ENCODE measurements at places on chromosomes 6 and 20. TPM values are rescaled to one million over a fixed set of nuclear protein-coding genes. Genes with fewer than 3 reads are reported as not detected.
A peak's percentile ranks its signal among the peaks of the same experiment; 100 is the strongest.

Gene METTL24
- total RNA-seq, result 0.55 TPM

- H3K27me3 ChIP-seq, result no peaks in the 10 kb centered on the region
- peaks cover 32% of the 10 kb centered on the region for H3K36me3 ChIP-seq
- peak overlapping the region; percentile 66 for H3K4me3 ChIP-seq
- peaks cover 64% of the 10 kb centered on the region for H3K4me1 ChIP-seq
- DNase-seq, result peak; percentile 65
- peak overlapping the region; percentile 95 for H3K27ac ChIP-seq
Measured at GRCh38 chr6:111804627-111805235, 68.5 kb downstream of the FYN start.

DNA sequence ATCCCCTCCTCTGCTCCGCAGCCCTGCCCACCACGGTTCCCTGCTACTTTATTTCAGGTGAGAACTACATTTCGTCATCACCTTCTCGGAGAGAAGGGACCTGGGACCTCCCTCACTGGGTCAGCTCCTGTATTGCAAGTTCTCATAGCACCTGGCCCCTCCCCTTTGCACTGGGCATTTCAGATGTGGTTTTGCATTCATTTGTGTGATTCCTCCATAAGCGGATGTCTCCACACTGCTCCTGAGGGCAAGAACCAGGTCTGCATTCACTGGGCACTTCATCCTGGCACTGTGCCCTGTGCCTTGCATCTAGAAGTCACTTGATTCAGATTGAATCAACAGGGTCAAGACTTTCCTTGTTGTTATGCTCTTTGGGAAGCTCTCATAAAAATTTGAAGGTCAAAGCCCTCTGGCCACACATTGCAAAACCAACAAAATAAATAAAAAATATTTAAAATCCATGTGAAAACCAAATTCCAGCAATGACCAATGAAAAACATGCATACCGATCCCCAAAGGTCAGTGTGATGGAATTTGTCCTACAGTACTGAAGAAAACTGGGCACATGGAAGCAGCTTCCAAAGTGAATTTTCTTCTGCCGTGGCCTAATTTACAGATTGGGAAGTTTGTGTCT lies 89.1 kb upstream of the F13A1 start:
- no peak overlapping the region for H3K27ac ChIP-seq
- no peaks in the 10 kb centered on the region for H3K4me1 ChIP-seq
- no peak overlapping the region for H3K4me3 ChIP-seq
- no peaks in the 10 kb centered on the region for H3K36me3 ChIP-seq

DNA sequence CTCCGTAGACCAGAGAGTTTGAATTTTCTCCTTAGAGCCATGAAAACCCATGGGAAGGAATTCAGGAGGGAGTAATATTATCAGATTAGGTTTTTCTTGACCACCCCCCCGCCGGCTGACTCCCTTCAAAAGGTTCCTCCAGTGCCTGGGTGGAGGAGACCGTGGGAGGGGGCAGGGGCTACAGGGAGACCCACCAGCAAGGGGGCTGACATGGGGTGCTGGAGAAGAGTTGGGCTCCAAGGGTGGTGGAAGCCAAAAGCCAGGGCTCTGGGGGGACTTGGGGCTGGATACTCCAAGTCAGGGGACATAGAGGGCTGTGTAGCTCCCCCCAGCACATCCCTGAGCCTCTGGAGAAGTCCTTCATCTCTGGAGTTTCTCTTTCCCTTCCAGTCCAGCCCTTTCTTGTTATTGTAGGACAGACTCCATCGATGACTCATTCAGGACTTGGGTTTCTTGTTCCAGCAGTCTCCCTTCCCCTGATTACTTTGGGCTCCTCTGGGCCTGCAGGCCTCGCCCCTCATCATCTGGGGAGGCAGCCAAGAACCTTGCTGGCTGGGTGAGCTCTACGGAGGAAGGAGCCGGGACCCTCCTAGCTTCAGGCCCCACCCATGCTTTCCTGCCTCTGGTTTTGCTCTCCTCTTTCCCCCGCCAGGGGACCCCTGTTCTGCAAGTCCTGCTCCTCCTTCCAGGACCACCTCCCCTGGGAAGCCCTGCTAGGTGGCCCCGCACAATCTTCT lies 10.5 kb upstream of the KIAA1755 start:
- no peak overlapping the region for H3K27ac ChIP-seq
- peaks cover 18% of the 10 kb centered on the region for H3K27me3 ChIP-seq
- no peak overlapping the region for H3K4me3 ChIP-seq
- H3K36me3 ChIP-seq, result no peaks in the 10 kb centered on the region

DNA sequence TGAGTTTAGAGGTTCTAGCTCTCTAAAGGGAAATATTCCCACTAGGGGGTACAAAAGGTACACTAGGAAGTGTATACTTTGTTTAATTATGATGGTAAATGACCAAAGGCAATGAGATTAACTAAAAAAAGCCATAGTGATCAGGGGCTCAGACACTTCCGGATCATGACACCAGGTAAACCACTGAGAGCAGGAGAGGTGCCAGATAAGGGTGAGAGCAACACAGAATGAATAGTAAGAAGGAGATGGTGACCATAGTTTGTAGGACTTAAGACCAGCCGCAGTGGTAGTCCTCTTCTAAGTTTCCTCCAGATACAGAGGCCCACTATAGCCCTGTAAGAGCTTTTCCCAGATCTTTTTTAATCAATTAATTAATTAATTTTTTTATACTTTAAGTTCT lies 40.8 kb downstream of the OR2J2 start:
- DNase-seq, result no peak
- peaks cover 10% of the 10 kb centered on the region for H3K27me3 ChIP-seq
- H3K4me1 ChIP-seq, result no peaks in the 10 kb centered on the region
- no peak overlapping the region for H3K27ac ChIP-seq
- H3K4me3 ChIP-seq, result no peak overlapping the region
- no peaks in the 10 kb centered on the region for H3K36me3 ChIP-seq

DNA sequence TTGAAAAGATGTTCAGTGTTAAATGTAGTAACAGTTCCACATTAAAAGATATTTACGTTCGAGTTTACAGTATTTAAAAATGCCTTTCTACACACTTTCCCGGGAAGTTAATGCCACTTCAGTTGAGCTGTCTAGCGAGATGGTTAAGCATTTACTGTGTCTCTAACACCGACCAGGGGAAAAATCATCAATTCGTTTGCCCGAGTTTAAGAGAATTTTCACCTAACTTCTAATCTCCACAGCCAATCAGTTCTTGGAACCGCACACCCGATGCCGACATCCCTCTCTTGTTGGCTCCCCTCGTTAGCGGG lies 58.2 kb downstream of the FAM217A start:
- H3K36me3 ChIP-seq, result peaks cover 10% of the 10 kb centered on the region
- no peak for DNase-seq

Gene ARMC12
- 0.97 TPM for total RNA-seq

DNA sequence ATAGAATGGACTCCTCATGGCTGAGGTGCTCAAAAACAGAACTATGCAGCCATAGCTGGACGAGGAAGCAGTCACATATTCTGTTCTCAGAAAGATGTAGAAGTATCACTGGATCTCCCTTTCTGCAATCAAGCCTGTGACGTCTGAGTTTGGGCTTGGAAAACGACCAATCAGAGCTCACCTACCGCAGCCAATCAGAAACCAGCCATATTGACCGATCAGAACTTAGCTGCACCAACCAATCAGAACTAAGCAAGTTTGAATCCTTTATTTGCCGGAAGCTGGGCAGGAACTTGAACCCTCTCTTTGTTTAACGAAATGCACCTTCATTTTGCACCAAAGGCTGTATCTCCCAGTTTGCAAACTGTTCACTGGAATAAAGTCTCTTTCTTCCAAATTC lies 21.8 kb upstream of the RAB23 start:
- no peak for DNase-seq
- no peak overlapping the region for H3K27ac ChIP-seq
- H3K36me3 ChIP-seq, result no peaks in the 10 kb centered on the region
- no peaks in the 10 kb centered on the region for H3K4me1 ChIP-seq

DNA sequence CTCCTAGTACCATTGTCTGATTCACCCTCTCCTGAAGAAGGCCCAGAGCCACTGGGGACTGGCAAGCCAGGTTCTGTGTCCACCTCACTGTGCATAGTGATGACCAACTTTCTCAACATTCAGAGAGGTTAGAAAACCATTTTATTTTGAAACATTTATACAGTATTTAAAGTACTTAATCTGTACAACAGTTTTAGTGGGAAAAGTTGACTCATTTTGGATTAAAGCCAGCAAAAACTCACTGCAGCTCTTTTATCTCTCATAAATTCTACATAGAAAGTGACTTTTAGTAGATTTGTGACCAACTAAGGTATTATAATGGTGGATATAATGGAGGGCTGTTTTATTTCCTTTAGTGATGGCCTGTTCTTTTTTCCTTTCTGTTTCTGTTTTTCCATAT lies 9.7 kb downstream of the TULP4 start:
- no peak overlapping the region for H3K4me3 ChIP-seq
- H3K4me1 ChIP-seq, result peaks cover 28% of the 10 kb centered on the region
- H3K27me3 ChIP-seq, result no peaks in the 10 kb centered on the region
- no peak for DNase-seq
- H3K36me3 ChIP-seq, result peaks cover 24% of the 10 kb centered on the region

GRCh38 chr6:43436577-43437282 lies 9.4 kb downstream of the ABCC10 start:
- no peak overlapping the region for H3K4me3 ChIP-seq
- H3K4me1 ChIP-seq, result no peaks in the 10 kb centered on the region
- no peaks in the 10 kb centered on the region for H3K27me3 ChIP-seq
- DNase-seq, result no peak
- H3K27ac ChIP-seq, result no peak overlapping the region
- H3K36me3 ChIP-seq, result peaks cover 3% of the 10 kb centered on the region

DNA sequence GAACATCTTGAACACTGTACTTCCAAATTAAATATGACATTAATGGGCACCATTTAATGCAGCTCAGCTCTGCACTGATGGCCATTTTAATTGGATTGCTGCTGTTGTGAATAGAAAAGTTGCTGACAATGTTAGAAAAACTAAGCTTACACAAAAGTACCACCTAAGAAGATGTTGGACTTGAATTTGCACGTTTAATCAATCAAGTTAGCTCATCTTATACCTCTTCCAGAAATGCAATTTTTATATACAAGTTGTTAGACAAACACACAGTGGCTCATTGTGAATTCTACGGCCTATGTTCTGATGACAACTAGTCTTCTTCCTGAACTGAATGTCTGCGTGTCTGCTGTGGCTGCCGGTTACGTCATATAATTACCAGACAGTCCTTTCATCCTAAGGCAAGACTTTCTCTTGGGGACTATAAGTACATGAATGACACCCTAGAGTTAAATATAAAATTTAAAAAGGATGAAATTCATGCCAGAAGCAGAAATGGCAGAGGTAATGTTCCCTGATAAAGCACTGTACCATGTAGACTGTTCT lies 330.2 kb downstream of the EPM2A start:
- no peak overlapping the region for H3K27ac ChIP-seq
- no peaks in the 10 kb centered on the region for H3K27me3 ChIP-seq
- H3K4me3 ChIP-seq, result no peak overlapping the region
- H3K4me1 ChIP-seq, result no peaks in the 10 kb centered on the region

DNA sequence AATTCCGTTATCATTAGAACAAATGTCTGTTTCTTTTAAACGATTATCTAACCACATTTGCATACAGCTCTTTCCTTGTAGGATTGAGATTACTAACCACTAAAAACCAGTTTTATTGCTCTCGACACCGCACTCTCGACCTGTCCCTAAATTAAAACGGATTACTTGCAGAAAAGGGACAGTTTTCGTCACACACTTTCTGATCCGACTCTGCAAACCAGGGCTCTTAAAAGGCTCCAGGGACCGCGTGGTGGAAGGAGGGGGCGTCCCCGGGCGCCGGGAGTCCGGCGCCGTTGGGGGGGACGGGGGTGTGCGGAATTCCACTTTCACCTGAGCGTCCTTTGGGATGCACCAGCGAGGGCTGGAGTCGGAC lies 731 bp downstream of the MAK start:
- peaks cover 2% of the 10 kb centered on the region for H3K36me3 ChIP-seq
- peak; percentile 35 for DNase-seq
- no peak overlapping the region for H3K27ac ChIP-seq
- peaks cover 19% of the 10 kb centered on the region for H3K4me1 ChIP-seq
- peak overlapping the region; percentile 72 for H3K4me3 ChIP-seq
- peaks cover 51% of the 10 kb centered on the region for H3K27me3 ChIP-seq

Gene OPRL1
- 2.6 TPM for total RNA-seq

GRCh38 chr6:153214436-153214835 lies 83.4 kb upstream of the RGS17 start:
- DNase-seq, result no peak
- no peak overlapping the region for H3K4me3 ChIP-seq

GRCh38 chr6:162019349-162019748 lies 708.2 kb downstream of the PRKN start:
- H3K36me3 ChIP-seq, result peaks cover 1% of the 10 kb centered on the region
- no peak for DNase-seq

Gene GTSF1L
- total RNA-seq, result not detected

DNA sequence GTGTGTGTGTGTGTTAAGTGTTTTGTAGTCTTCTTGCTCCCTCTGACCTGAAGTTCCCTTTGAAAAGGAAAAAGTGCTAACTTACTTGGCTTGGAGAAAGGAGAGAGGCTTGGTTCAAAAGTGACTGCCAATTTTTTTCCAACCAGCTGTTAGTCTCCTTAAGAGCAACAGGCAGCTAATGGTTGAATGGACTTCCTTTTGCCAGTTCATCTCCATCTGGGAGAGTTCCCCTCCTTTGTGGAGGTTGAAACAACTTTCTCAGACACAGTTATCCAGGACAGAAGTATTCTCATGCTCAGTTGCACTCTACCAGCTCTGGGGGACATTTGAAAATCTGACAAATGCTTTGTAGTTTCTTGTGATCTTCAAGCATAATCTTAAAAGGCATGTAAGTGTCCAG lies 4.5 kb downstream of the RIPOR2 start:
- no peak for DNase-seq
- H3K27me3 ChIP-seq, result no peaks in the 10 kb centered on the region
- H3K36me3 ChIP-seq, result peaks cover 38% of the 10 kb centered on the region
- H3K4me1 ChIP-seq, result peaks cover 66% of the 10 kb centered on the region

DNA sequence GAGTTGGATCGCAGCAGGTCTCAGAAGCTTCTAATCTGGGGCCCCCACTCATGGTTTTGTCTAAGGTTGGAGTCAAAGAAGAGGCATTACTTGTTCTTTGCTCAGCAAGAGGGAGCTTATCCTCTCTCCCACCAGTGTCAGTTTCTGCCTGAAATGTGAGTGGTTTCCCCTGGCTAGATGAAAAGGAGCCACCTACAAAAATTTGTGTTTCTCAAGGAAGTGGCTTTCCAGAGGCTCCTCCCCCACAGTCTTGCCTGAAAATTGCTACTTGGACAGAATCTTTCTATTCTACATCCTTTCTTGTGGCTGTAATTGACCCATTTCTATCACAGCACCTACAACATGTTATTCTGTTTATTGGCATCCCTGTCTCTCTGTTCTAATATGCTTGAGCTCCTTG lies 37.9 kb downstream of the SCML4 start:
- no peak for DNase-seq
- H3K4me3 ChIP-seq, result peak overlapping the region; percentile 75

- H3K4me1 ChIP-seq, result peaks cover 34% of the 10 kb centered on the region
- no peak for DNase-seq
- no peaks in the 10 kb centered on the region for H3K27me3 ChIP-seq
- peaks cover 12% of the 10 kb centered on the region for H3K36me3 ChIP-seq
Measured at GRCh38 chr6:343960-344815, 47.4 kb upstream of the IRF4 start.

- no peak overlapping the region for H3K27ac ChIP-seq
- H3K4me3 ChIP-seq, result no peak overlapping the region
- peak; percentile 10 for DNase-seq
- peaks cover 15% of the 10 kb centered on the region for H3K36me3 ChIP-seq
Measured at GRCh38 chr20:25054096-25054820, 3.7 kb downstream of the ACSS1 start.

Gene TMEM200A
- total RNA-seq, result 1.4 TPM

GRCh38 chr6:84583784-84584183 lies 180.6 kb downstream of the TBX18 start:
- peaks cover 20% of the 10 kb centered on the region for H3K4me1 ChIP-seq
- H3K27ac ChIP-seq, result no peak overlapping the region
- no peak for DNase-seq
- H3K27me3 ChIP-seq, result peaks cover 3% of the 10 kb centered on the region
- H3K4me3 ChIP-seq, result no peak overlapping the region

Gene DEK
- 204 TPM for total RNA-seq
